ENCODE measurements at places on chromosomes 3 and 15. TPM values are rescaled to one million over a fixed set of nuclear protein-coding genes. Genes with fewer than 3 reads are reported as not detected.

GRCh38 chr3:181358060-181358459, 353.7 kb upstream of the SOX2 start:
- DNase-seq: no peak

DNA sequence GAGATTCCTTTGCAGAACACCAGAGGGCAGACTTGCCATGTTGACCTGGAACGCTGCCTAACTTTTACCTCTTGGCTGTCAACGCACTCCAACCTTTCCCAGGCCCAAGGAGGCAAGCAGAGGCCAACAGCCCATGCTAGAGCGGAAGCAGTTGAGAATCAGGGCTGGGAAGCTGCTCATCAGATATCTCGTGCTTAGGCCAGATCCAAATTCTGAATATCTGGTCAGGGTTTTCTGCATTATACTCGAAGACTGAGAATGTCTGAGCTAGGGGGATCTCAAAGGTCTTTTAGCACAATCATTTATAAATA, 2.5 kb downstream of the XIRP1 start:
- DNase-seq: peak; percentile 62

The PLCB2 gene
- total RNA-seq: 63.5 TPM

The GRIP2 gene
- total RNA-seq: not detected
